D721Med (cell line): ENCODE measurements at places on chromosomes 4 and X.
A peak's percentile ranks its signal among the peaks of the same experiment; 100 is the strongest.

DNA sequence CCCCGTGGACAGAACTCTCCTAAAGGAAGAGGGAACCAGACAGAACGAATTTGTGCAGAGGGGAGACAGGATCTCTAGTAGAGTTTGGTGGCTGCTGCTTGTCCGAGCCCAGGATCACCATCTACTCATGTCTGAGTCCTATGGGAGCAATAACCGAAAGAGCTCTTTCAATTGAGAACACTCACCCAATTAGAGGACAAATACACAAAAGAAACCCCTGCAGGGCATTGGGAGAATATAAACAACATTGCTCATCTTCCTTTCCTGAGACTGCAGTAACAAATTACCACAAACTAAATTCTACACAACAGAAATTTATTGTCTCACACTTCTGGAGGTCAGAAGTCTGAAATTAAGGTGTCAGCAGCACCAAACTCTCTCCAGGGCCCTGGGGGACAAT lies 65.6 kb downstream of the SPINK2 start:
- DNase-seq, result no peak

DNA sequence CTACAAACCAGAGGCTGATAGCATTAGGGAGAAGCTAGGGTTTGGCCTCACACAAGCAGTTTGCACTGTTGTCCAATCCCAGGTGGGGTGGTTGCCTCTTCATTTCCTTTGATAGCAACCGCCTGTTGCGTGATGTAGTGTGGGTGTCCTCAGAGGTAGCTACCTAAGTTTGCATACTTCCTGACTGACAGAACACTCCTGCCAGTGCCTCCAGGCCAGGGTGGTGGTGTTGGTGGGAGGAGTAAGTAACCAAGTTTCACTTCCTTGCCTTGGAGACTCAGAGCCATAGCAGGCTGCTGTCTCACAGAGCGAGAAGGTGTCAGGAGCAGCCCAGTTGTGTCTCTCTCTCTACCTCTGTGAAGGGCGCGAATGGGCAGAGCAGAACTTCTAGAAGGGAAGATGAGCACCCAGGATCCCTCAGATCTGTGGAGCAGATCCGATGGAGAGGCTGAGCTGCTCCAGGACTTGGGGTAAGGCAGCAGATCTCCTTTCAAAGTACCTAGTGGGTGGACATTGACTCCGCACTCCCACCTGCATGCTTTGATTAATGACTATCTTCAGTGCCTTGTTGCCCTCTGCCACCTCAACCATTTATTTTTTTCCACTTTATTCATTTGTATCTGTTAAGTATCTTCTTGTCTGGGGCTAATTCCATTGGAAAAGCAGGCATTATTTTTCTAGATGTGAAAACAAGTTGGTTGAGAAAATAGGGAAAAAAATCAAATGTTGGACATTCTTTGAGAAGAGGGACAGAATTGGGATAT lies at the start of gene DAPP1:
TSS of gene DAPP1 (plus strand) at position 283 of the 764 bp plus-strand sequence. CDS start at position 370, 87 bp downstream.
- DNase-seq, result no peak

GRCh38 chrX:111662292-111662691 lies 18.7 kb upstream of the ALG13 start:
- DNase-seq, result no peak

DNA sequence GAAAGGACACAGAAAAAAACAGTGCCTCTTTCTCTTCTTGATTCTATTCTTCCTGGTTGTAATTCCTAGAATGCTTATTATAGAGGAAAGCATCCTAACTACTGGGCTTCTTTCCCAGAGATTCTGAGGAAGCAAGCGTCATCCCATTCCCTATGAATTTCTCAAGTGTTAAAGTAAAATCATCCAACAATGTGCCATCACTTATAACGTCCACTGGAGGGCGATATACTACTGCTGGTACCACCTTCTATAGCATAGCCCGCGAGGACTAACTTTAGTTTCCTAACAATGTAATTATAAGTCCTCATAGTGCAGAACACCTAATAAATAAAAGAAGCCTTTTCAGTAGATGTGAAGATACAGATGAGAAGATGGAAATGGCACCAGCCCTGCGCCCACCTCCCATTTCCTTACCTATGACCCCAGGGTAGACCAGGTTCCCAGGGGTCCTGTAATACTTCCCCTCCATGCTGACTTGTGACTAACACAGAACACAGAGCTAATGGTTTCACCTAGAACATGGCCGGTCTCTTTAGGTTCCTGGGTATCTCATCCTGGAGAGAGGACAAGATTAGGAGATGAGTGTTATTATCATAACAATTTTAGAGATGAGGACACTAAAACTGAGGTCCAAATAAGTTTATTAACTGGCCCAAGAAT lies 4.2 kb downstream of the CENPVL3 start:
- no peak for DNase-seq

DNA sequence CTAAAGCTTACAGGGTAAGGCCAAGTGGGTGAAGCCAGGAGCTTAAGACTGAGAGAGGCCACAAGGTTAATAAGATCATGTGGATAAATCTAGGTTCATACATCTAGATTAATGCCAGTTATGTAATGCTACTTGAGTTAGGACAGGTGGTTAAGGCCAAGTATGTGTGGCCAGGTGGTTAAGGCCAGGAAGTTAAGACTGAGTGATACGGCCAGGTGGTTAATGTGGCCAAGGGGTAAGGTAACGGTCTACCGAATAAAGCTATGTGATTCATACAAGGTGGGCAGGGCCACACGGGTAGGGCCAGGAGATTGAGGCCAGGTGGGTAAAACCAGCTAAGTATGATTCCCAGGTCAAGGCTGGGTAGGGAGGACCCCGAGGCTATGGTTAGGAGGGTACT lies 223.0 kb downstream of the TACR3 start:
- no peak for DNase-seq

GRCh38 chr4:91064157-91064853 lies 937.1 kb downstream of the CCSER1 start:
- no peak for DNase-seq

GRCh38 chrX:149145845-149146285 lies 359.2 kb downstream of the IDS start:
- no peak for DNase-seq

- DNase-seq, result no peak
These were observed 53.6 kb downstream of the LAS1L start for GRCh38 chrX:65480960-65481359.

GRCh38 chr4:70651864-70652506 lies 14.3 kb downstream of the JCHAIN start:
- DNase-seq, result no peak

DNA sequence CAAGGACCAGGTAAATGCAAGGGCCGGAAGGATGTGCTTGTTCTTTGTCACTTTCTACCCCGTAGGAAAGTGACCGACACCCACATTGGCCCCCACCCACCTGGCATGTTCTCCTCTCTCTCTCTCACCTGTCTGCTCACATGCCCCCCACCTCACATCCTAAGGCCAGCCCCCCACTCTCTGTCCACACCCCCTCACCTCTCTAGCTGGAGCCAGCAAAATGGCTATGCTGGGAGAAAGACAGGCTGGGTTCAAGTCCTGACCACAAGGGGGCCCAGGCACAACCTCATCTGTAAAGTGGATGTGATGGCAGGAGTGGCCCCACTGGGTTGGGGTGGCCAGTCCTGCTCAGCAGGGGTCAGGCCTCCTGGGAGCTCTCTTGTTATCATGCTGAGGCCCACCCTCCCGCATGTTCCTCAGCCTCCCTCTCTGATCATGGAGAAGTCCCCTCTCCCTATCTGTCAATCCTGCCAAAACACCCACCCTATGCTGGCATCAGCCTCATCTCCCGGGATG lies 1.7 kb upstream of the PPP2R2C start:
- no peak for DNase-seq

GRCh38 chr4:137703195-137703594 lies 170.9 kb upstream of the PCDH18 start:
- no peak for DNase-seq

DNA sequence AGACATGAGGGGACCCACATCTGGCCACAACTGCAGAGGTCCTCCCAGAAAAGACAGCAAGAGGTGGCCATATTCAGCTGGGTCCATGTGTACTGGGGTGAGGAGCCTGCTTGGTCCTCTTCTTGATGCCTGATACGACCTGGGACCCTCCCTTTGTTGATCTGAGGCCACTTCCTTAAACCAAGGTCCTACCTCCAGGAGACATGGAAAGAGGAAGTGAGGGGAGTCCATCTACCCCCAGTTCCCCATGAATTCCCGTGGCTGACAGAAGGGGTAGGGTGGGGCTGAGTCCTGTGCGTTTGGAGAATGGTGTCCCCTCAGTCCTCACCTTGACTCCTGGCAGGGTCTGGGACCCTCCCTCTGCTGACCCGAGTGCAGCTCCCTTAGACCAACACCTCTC lies 2.1 kb downstream of the MAGEA10 start:
- no peak for DNase-seq

- peak; percentile 21 for DNase-seq
These were observed 35.3 kb upstream of the WAS start for GRCh38 chrX:48648336-48648751.

DNA sequence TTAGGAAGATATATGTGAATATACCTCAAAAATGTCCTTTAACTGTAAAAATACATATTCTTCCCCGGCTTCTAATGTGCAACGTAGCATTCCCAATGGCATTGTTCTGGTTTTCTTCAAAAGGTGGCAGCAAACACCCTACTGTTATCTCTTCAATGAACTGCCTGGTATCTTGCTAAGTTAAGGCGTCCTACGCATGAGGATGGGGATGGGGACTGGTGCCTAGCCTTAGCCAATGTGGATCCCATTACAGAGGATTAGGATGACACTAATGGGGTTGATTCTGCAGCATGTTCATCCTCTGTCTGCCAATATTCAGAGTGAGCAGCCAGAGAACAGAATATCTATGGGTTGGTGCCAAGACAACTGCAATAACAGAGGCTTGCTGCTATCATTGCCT lies 334.9 kb upstream of the ADGRL3 start:
- DNase-seq, result no peak

DNA sequence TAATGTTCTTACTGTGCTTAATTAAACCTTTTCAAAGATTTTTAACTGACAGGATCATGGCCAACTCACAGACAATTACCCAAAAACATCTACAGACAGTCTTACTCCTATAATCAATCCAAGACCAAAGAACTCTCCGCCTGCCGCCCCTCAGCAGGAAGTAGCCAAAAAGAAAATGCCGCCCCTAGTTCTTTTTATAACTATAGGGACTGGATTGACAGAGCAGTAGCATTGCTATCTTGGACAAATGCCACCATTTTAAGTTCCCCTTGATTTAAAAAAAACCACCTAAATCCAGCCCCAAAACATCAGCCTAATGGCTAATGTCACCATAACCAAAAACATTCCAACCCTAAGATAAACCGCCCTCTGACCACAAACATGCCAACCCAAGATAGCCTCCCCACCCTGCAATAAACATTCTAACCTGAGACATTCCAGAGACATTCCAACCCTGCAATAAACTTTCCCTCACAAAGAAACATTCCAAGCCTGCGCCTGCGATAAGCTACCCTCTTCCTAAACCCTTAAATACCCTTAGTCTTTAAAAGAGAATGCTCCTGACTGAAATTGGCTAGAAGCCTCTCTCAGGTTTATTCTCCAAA lies 77.0 kb downstream of the COQ2 start:
- DNase-seq, result no peak

DNA sequence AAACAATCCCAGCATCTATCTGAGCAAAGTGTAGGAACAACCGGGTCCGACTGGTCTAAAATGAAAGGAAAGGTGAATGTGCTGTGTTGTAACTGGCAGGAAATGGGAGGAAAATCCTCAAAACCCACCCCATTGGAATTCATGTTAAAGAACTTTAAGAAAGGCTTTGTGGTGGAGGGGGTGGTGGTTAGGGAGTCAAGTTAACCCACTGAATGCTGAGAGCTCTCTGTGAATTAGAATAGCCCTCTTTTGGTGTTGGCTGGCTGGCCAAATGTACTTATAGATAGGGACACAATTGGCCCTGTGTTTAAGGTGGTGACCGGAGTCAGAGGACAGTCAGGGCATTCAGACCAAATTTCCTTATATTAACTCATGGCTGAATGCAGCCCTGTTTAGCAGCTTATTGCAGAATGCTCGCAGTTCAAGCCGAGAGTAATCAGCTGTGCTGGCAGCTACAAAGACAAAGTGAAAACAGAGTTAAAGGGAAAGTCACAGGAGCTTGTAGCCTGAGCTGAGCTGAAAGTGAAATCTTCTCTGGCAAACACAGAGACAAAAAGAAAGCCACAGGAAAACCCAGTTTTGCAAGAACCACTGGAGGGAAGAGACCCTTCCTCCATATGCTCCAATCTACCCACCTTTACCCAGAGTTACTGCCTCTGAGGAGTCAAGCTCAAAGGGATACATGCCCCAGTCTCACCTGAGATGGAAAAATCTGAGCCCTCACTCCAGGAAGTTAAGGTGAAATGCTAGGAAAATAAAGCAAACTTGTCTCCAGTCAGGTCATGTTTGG lies 38.5 kb upstream of the UGT2B7 start:
- DNase-seq, result no peak

- DNase-seq, result no peak
These were observed 60.1 kb upstream of the ATP8A1 start for GRCh38 chr4:42716996-42717395.

GRCh38 chr4:100852326-100852725 lies 334.5 kb upstream of the EMCN start:
- no peak for DNase-seq
